ENCODE measurements at places on chromosomes 4 and X.
A peak's percentile ranks its signal among the peaks of the same experiment; 100 is the strongest.

DNA sequence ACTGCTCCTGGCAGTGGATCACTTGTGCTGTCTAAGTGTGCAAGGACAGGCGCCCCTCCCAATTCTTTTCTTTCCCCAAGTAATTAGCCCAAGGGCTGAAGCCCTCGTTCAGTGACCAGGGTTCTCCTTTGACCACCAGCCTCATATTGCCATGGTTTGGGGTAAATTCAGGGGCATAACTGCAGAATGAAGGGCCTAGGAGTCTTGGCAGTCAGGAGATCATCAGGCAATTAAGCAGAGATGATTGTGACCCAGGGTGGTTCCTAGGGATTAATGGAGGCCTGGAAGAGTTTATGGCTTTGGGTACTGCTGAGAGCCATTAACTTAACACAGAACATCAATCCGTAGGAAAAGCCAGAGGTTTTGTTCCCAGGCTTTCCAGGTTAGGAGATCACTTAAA is 170.7 kb downstream of the PTTG2 start:
- no peak for DNase-seq

DNA sequence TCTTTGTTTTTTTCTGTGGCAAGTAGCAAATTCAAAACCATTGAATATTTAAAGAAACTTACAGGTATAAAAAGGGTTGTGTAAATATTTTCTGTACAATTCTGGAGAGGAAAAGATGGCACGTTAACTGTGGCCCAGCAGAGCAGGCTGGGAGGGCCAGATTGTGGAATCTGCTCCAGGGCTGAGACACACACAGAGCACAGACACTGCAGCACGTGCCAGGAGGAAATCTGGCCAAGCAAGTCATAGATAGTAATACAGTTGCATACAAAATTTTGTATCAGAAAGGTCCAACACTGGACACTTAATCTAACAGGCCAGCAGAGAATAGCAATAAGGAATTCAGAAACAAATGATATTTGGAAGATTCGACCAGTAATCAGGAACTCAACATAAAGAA is 763.7 kb downstream of the PDHA2 start:
- DNase-seq, result no peak

DNA sequence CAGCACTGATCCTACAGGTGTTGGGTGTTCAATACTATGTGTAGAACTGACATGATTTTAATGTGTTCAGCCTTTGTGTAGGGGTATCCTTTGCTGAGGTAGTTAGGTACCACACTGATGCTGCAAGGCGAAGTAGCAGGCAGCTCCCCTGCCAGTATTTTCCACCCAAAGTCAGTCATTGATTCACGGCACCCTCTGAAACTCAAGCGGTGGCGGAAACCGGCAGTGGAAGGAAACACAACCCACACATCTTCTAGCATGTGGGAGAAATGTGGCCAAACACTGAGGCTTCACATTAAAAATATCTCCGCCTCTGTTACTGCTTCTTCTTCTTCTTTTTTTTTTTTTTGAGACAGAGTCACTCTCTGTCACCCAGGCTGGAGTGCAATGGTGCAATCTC is 126.3 kb downstream of the AASDH start:
- peak; percentile 34 for DNase-seq

DNA sequence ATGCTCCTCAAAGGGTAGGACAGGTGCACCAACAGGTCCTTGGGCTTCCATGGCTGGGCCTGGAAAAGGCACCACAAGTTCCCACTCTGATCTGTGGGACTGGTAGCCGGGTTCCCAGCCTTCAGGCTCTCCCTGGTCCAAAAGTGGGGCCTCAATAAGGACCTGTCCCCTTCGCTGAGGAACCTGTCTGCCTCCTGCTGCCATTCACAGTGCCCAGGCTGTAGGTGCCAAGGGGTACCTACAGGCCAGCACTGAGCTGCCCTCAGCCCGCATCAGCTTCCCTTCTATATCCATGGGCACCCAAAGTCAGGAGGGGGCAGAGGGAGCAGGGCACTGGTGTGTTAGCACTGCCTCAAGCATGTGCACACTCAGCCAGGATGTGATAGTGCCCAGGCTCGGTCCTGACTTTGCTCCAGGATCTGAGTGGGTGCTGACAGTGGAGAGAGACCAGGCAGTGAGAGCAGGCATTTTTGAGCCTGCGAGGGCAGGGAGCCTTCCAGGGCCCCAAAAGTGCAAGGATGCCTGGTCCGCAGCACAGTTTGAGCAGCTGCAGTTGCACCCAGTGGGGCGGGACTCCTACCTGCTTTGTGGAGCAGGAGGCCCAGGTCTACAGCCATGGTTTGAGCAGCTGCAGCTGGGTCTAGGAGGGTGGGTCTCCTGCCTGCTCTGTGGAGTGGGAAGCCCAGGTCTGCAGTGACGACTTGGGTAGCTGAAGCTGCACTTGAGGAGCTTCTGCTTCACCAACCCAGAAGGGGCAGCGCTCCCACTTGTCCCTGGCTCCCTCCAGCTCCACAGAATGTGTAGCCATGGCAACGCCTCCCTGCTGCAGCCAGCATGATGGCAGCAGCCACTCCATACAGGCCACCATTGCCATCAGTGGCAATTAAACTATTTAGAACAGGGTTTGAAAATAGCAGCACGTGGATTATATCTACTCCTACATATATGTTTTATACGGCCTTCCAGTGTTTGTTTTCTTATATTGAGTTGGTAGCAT is 376.4 kb downstream of the KCTD8 start:
- DNase-seq, result no peak

DNA sequence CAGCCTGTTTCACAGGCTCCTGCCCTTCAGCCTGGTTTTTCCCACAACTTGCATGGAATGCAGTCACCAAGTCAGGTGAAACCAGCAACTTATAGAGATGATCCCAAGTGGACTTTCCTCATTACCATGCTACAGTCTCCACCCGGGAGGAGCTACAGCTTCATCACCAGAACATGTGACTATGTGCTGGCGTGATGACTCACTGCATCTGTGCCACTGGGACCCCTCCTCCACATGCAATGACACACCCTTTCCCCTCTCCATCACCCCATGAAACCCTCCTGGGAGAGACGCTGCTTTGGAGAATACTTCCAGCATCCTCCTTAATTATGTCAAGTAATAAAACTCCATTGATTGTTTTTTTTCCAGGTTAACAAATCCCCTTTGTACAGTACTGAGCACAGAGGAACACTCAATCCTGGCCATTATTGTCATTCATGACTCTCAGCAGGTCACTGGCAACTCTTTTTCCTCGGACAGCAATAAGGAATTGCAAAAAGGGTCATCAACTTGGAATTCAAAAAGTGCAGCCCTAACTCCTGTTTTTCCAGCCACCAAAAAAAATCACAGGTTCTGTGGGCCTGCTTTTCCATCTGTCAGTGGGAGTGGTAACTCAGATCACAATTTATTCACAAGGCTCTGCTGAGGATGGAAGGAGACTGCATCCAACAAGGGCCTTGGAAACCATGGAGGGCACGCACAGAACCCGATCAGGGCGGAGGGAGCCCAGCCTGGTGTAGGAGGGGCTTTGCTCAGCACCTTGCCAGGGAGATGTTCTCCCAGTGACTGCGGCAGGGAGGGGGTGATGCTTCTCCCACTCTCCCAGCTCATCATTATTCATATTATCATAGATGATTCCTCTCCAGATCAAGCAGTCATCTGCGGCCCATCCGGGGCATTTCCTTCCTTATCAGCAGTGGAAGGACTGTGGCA is 17.4 kb downstream of the QDPR start:
- DNase-seq, result no peak

DNA sequence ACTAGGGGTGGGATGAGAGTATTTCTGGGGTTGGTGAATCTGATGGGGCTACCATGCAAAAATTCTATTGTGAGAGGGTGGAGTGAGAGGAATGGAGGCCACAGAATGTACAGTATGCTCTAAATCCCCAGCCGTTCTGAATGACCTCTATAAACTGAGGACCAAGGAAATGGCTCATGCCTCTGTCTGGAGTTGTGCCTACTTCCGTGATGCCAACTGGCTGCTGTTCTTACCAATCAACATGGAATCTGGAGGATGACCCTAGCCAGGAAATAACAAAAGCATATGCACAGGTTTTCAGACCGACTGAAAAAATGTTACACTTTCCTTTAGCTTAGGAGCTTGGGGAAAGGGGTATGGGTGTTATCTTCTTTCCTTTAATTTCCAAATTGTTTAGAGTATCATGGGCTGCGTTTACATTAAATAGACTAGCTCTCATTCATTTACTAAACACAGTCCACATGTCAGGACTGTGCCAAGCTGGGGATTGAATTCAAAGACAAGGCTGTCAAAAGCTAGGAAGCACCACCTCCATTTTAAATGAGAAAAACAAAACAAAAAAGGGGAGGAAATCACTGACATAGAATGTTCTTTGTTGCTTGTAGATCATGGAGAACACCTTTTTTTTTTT is 20.2 kb upstream of the CCKAR start:
- no peak for DNase-seq

GRCh38 chr4:104507112-104507511 is 12.4 kb upstream of the CXXC4 start:
- no peak for DNase-seq

- DNase-seq, result peak; percentile 19
Measured at GRCh38 chr4:140152751-140153418, 1.1 kb downstream of the MAML3 start.

- no peak for DNase-seq
Measured at GRCh38 chrX:45400027-45400779, 199.5 kb upstream of the DIPK2B start.

DNA sequence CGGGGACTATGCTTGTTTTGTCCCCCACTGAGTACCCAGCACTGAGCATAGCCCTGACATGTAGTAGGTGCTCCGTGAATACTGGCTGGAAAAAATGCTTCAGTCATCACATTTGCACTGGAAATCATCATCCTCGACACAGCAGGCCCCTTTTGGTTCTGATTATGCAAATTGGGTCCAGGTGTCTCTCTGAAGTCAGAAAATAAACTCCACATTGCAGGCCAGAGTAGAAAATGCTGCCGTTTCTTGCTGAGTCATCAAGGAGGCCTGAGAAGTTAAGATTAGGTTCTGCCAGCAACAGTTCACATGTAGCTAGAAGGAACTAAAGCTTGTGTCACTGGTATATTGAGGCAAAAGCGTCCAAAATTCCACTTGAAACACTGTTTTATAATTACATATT is 15.0 kb upstream of the STK32B start:
- DNase-seq, result no peak

DNA sequence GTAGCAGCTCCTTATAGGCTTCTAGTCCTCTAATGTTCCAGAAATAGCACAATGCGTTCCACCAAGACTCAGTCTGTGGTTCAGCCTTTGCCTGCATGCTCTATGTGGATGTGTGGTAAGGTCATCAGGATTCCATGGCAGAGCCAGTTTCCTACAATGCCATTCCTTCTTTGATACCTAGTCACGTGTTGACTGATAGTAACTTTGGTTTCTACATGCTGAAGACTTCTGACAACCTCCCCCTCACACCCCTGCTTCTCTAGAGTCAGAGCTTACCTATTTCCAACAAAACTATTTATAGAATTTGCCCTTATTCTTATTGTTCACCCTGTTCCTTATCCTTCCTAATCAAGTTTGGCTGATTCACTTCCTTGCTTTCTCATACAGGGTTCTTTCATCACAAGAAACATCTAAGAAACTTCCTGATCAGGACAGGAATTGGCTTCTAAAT is 81.1 kb downstream of the CT47B1 start:
- DNase-seq, result no peak

GRCh38 chr4:139740121-139740520 is 74.5 kb downstream of the MGST2 start:
- DNase-seq, result no peak

DNA sequence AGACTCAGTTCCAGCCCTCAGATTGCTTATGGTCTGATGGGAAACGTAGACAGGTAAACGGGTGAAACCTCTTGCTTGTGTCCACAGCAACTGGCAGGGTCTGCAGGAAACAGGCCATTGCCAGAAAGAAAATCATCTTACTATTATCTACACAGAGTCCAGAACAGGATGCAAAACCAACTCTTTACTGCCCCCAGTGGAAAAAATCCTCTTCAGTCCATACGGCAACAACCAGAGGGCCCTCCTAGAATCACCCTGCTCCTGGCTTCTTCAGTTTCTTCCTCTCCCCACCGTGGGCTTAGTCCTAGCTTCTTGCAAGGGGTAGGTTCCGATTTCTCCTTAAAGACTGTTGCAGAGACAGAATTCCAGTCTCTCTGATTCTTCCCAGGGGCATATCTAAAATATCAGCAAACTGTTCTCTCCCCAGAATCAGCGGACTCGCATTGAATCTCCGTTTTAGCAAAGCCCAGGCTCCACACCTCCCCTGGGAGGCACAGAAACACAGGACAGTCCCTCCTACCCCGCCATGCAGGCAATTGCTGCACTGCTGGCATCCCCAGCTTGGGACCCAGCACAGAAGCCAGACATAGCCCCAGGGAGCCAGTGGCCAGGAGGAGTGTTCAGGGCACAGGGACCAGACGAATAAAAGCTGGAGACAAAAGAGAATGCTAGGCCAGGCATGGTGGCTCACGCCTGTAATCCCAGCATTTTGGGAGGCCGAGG is 41.0 kb upstream of the SH3RF1 start:
- no peak for DNase-seq
